ENCODE measurements at places on chromosomes 1 and 21.

GRCh38 chr1:145953861-145954260 lies 4.0 kb downstream of the LIX1L start:
- no peak for DNase-seq

- DNase-seq, result peak; percentile 40
These were observed 16.4 kb upstream of the CGN start for GRCh38 chr1:151494741-151495281.

DNA sequence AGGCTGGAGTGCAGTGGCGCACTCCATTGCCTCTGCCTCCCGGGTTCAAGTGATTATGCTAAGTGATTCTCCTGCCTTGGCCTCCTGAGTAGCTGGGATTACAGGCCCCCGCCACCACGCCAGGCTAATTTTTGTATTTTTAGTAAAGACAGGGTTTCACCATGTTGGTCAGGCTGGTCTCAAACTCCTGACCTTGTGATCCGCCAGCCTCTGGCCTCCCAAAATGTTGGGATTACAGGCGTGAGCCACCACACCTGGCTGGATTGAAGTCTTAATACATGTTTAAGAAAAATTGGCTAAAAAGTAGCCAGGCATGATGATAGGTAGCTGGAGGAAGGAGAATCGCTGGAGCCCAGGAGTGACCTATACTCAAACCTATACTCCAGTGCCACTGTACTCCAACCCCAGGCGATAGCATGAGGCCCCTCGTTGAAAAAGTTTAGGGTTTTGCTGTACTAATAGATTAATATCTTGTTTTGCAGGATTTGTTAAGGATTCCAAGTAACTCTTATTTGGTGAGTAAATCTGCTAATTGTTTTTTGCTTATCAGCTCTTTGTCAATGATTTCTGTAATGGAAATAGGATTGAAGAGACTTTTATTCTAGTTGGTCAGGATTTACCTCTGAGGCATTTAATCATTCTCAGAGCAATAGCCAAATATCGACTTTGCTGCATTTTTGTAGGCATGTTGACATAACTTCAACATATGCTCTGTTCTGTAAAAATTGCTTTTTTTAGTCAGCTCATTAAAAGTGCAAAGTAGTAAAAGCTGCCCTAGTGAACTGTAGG lies 2.0 kb downstream of the RCC1 start:
- no peak for DNase-seq

DNA sequence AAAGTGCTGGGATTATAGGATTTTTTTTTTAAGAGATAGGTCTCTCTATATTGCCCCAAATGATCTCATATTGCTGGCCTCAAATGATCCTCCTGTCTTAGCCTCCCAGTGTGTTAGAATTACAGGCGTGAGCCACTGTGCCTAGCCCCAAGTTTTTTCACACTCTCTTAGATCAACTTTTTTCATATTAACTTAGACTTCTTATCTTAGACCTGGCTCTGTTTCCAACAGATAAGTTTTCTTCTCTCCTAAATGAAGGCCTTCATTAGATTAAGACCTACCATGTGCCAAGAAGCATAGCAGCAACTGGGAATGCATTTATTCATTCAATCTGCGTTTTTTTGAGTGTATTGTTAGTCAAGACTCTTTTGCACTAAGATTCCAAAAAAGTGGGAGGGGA lies 20.2 kb upstream of the HTR1D start:
- DNase-seq, result no peak

DNA sequence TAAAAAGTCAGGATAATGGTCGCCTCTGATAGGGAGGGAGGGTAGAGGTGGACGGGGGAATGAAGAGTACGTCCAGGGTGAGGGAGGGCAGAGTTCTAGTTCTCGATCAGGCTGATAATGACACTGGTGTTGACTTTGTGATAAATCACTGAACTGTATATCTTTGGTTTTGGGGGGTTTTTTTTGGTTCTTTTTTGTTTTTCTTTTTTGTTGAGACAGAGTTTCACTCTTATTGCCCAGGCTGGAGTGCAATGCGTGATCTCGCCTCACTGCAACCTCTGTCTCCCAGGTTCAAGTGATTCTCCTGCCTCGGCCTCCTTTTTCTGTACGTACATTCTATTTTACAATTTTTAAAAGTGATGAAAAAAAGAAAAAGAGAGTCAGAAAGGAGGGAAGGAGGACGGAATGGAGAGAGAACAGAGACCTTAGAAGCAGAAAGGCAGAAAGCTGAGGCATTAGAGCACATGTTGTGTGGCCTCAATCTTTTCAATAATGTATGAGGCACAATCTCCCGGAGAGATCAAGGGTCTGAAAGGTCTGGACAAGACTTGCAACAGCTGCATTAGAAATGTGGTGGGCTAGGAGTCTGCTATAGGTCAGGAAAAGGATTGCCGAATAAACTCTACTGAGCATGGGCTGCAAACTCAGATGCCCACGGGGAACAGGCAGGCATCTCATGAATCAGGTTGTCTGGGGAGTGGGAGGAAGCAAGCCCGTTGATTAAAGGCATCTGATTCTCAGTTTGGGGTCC lies 174.8 kb downstream of the TOMM20 start:
- no peak for DNase-seq

- DNase-seq, result no peak
These were observed 16.5 kb downstream of the TTC34 start for GRCh38 chr1:2784854-2785630.

DNA sequence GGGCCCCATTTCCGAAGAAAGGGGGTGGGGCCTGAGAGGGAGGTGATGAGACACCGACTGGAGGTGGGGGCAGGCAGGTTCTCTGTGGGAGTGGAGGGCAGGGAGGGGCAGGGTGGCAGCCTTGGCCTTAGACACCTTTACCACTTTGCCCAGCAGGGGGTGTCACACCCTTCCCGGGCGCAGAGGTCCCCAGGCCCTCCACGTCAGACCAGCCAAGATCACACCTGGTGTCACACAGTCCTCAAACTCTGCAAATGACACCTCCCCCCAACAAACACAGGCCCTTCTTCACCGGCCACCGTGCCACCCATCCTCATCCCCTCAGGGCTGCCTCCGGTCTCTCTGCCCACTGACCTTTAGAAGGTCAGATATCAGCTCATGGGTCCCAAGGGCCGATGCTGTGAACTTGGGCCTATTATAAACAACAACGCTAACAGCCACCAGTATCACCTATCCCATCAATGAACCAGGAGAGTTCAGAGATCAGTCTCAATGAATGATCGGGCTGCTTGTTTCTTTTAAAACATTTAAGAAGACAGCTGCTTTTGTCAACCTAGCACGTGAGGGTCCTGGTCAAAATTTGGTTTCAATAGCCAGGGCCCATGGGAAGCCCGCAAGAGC lies 103.9 kb downstream of the CASZ1 start:
- DNase-seq, result no peak
